Cardiac septum (tissue), 1 donor: ENCODE measurements at places on chromosomes 13 and 19. TPM values are rescaled to one million over a fixed set of nuclear protein-coding genes. Genes with fewer than 3 reads are reported as not detected.

- no peak for DNase-seq
Observed at GRCh38 chr13:109785892-109786450, 412 bp downstream of the IRS2 start.

The BEST2 gene
- total RNA-seq, result not detected

- no peak for DNase-seq
Observed at GRCh38 chr13:108031865-108032264, 183.5 kb downstream of the LIG4 start.

DNA sequence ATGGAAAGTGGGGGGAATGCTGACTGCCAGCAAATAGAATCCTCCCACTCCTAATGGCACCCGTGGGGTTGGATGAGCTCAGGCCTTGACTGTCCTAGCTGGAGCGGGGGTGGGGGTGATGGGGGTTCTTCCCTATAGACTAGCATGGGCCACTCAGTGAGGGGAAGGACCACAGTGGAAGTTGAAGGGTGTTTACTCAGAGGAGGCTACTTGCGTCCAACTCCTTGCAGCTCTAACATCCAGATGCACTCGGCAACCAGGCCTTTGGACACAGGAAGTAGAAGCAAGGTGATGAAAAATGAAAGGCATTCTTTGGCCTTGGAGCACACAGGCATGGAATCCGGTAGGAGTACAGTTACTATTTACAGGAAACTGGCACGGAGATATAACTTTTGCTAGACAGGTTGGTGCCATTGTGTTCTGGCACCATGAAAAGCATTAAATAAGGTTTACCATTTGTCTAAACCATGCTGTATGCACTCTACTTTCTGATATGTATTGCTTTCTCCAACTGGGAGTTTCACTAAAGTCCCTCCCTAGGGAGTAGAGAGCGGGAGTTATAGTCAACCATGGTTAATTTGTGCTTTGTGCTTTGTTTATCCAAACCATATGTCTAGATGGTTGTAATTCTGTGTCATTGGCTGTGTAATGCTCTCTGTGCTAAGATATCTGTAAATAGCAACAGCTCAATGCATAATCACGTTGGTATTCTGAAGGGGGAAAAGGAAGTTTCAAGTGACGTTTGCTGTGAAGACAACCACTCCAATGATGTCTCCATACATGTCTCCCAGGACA is 125.3 kb downstream of the TSHZ3 start:
- DNase-seq, result no peak

- no peak for DNase-seq
Observed at GRCh38 chr19:6423499-6424194, 964 bp downstream of the KHSRP start.

DNA sequence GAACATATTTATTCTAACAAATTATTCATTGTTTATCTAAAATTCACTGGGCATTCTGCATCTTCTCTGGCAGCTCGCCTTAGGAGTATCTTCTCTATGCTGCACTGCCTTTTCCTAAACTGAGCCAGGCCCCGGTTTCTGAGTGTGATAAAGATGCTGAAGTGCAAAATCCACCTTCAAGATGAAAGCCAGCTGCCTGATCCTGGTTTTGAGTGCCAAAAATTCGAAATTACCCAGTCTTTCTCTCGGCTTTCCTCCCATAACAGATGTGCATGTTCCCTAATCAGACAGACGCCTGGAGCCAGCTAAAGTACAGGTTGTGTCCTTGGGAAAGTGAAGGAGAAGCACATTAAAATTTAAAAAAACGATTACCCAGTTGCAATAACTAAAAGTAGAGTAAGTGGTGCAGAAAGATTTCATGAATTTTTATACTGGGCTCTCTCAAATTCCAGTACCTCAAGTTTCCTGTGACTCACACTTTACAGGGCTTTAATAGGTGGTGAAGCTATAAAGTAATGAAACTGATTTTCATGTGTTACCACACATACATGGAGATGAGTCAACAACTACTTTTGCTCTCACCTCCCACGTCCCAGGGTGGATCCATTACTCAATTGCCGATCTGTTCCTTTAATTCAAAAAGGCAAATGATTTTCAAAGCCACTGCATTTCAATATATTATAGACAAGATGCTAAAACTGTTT is 65.0 kb upstream of the GTF2F2 start:
- DNase-seq, result no peak

DNA sequence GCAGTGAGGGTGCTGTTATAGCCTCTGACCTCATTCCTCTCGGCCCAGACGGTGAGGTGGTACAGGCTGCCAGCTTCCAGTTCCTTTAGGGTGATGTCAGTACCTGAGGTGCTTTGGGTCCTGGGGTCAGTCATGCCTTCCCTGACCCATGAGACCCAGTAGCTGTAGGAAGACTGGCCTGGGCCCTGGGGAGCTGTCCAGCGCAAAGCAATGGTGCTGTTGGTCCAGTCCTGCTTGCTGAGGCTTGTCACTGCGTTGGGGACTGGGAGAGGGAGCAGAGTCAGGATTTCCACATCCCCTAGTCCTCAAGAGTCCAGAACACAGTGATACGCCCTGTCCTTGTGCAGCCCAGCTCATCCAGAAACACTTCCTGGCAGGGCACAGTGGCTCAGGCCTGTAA is 10.7 kb downstream of the PTPRH start:
- DNase-seq, result no peak
